ENCODE measurements at places on chromosomes 11 and 22.

DNA sequence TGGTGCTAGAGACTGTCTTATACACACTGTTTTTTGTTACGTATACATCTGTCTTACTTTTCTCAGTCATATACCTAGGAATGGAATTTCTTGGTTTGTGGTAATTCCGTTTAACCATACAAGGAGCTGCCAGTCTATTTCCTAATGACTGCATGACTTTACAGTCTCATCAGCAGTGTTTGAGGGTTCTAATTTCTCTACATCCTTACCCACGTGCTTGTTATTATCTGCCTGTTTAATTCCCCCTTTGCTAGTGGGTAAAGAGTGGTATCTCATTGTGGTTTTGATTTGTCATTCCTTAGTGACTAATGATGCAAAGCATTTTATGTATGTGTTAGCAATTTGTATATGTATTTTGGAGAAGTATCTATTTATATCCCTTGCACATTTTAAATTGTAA is 1008.0 kb downstream of the FAM181B start:
- no peak for DNase-seq

- DNase-seq: no peak
Measured at GRCh38 chr11:673866-674265, 21.2 kb downstream of the DEAF1 start.

- no peak for DNase-seq
Measured at GRCh38 chr11:18065572-18065971, 19.5 kb upstream of the TPH1 start.

GRCh38 chr11:67464411-67465188 is 4.5 kb downstream of the TMEM134 start:
- no peak for DNase-seq

DNA sequence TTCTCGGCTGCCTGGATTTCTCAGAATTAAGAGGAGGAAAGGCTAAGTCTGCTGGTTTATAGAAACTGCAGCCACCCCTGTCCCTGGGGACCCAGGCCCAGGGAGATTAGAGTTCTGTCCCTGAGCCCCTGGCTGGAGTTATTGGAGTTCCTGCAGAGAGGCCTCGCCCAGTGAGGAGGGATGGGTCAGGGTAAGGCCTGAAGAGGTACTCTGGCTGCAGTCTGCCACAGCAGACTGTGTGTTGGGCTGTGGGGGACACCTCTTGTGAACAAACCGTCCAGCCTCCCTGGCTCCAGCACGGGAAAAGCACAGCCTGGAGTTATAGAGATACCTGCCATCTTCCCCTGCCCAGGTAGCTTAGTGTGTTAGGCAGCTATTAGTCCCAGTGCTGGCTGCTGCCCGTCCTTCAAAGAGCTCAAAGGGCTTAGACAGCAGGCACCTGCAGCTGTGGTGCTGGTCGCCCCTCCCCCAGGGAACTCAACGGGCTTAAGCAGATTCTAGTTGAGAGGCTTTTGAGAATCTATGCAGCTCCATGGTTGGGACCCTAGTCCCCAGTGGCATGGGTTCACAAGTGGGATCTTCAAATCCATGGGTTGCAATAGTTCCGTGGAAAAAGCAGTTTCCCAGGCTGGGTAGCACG is 36.6 kb upstream of the MUC15 start:
- DNase-seq: no peak

GRCh38 chr11:33368931-33369330 is 111.8 kb downstream of the HIPK3 start:
- no peak for DNase-seq

DNA sequence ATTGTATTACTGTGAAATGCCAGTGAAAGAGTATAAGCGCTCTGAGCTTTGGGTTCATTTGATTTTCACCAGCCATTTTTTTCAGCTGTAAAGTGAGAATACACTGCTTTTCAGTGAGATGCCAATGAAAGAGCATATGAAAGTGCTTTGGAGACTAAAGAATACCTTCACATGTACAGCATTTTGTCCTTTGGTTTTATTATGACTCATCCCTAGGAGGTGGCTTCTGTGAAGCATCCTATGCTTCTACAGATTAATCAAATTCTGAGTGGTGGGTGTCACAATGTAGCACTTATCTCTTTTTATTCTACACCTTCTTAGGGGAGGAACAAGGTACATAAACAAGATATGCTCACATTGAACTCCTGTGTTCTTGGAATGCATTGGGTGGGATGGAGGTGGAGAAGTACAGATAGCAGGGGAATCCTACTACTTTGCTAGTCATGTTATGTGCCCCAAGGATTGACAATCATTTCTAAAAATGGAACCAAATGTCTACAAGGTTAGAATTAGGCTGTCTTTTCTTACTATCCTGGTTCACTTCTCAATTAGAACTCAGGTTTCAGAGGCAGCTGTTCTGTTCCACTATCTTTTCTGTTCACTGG is 18.7 kb downstream of the TRIM44 start:
- DNase-seq: no peak

DNA sequence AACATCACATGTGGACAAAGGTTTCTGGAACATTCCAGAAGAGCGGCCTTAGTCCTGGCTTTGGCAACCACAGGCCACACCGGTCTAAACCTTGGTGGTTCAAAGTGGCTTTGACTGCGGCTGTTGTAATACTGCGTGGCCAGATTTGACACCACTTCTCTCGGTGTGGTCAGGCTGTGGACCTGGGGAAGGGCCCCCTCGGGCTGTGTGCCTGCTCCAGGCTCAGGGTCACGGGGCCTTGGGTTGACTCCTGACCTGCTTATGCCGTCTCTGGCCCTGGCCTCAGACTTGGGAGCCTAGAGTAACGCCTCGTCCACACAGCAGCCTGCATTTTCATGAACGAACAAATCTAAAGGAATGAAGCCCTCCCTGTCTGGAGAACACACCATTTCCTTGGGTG is 118.0 kb downstream of the PHF21B start:
- no peak for DNase-seq

DNA sequence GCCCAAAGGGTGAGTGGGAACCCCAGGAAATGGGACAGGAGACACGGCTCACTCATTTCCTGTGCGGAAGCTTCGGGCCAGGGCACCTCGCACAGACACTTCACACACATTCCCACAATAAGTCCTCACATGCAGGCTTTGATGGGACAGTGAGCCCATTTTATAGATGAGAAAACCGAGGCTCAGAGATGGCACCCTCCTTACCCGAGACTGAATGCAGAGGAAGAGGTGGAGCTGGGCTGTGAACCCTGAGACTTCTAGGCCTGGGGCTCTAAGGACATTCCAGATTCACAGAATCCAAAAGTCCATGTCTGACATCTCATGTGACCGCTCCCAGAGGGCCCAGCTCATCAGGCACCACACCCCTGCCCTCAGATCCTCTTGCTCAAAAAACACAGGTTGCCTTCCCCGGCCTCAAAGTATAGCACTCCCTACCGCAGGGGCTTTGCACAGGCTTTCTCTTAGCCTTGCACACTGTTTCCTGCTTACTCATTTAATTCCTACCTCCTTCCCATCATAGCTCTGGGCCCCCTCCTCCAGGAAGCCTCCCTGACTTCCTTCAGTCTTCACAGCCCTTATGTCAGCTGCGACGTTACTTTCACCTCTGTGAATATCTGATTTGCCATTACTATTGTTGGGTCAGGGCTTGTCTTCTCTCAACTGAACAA is 57.1 kb upstream of the TCF20 start:
- no peak for DNase-seq

GRCh38 chr11:126308271-126308671 is 4.4 kb downstream of the DCPS start:
- DNase-seq: no peak

- no peak for DNase-seq
Measured at GRCh38 chr22:30381264-30381663, 5.9 kb downstream of the RNF215 start.

GRCh38 chr11:116062490-116063171 is 558.4 kb upstream of the CADM1 start:
- DNase-seq: no peak

GRCh38 chr11:73645972-73646631 is at the start of gene PLEKHB1:
TSS of gene PLEKHB1 (plus strand) at chr11:73646581. CDS start at chr11:73646609, 28 bp downstream.
- DNase-seq: no peak

- DNase-seq: no peak
Measured at GRCh38 chr11:14300661-14301304, 58.2 kb downstream of the RRAS2 start.

GRCh38 chr22:44179989-44180705 is 578 bp upstream of the PARVG start:
- DNase-seq: no peak

DNA sequence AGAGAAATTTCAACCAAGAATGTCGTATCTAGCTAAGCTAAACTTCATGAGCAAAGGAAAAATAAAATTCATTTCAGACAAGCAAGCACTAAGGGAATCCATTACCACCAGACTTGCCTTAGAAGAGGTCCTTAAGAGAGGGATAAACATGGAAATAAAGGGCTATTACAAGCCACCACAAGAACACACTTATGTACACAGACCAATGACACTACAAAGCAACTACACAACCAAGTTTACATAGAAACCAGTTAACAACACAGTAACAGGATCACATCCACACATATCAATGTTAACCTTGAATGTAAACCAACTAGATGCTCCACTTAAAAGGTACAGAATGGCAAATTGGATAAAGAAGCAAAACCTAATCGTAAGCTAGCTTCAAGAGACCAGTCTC is 38.0 kb downstream of the TMEM123 start:
- no peak for DNase-seq

DNA sequence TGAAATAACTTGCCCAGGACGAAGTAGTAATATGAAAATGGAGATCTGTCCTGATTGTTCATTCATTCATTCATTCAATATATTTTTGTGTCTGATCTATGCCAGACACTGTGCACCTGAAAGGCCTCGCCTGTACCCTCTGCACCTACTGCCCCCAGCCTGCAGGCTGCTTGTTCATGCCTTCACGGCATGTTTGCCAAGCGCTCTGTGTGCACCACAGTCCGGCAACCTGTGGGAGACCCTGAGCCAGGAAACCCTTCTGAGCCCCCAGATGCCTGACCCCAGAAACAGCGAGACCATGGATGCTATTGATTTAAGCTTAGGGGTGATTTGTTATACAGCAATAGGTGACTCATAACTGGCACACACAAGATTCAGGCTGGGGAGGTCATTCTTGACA is 47.0 kb downstream of the RTL6 start:
- no peak for DNase-seq

GRCh38 chr22:17578136-17578754 is 14.9 kb downstream of the SLC25A18 start:
- no peak for DNase-seq

GRCh38 chr22:30047364-30047738 is 32.9 kb upstream of the HORMAD2 start:
- DNase-seq: no peak

Data from GOT3 (cell line).